Activated CD4-positive, alpha-beta T cell treated with anti-CD3 and anti-CD28 coated beads for 24 hours (primary cell): ENCODE measurements at places on chromosomes 2 and 18.
A peak's percentile ranks its signal among the peaks of the same experiment; 100 is the strongest.

GRCh38 chr2:64988420-64989125 is 626 bp upstream of the SLC1A4 start:
- DNase-seq = peak; percentile 39

DNA sequence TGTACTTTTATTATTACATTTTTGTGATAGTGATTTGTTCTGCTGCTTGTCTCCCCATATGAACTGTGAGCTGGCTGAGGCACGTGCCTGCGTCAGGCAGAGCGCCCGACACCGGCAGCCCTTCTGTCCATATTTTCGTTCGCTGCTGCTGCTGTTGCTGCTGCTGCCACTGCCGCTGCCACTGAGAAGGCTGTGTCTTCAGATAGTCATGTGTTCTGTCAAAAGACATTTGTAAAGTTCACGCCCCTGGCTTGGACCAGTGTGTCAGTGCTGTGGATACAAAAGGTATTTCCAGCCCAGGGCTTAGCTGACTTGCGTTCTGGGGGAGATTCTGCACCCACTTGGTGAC is 47.0 kb downstream of the TWIST2 start:
- no peak for DNase-seq

- no peak for DNase-seq
These were observed 71.2 kb upstream of the COL3A1 start for GRCh38 chr2:188902901-188903491.

DNA sequence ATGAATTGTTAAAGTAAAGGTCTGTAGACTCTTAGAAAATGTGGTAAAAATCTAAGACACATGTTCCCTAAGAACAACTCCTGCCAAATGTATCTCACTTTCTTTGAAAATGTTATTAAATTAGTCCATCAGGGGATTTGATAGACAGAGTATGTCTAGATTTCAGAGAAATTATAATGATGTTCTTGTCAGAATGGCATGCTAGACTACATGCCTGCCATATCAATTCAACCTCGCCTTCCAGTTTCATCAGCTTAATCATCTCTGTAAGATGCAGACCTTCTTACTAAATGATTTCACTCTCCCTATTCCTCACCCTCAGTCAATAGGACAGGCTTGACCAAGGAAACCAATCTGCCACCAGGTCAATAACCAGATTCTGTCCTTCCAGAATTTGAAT is 368.4 kb downstream of the TXNL1 start:
- no peak for DNase-seq

GRCh38 chr2:159209341-159210306 is 76.9 kb downstream of the WDSUB1 start:
- DNase-seq = no peak

- no peak for DNase-seq
These were observed 119.9 kb downstream of the ETAA1 start for GRCh38 chr2:67516899-67517530.

DNA sequence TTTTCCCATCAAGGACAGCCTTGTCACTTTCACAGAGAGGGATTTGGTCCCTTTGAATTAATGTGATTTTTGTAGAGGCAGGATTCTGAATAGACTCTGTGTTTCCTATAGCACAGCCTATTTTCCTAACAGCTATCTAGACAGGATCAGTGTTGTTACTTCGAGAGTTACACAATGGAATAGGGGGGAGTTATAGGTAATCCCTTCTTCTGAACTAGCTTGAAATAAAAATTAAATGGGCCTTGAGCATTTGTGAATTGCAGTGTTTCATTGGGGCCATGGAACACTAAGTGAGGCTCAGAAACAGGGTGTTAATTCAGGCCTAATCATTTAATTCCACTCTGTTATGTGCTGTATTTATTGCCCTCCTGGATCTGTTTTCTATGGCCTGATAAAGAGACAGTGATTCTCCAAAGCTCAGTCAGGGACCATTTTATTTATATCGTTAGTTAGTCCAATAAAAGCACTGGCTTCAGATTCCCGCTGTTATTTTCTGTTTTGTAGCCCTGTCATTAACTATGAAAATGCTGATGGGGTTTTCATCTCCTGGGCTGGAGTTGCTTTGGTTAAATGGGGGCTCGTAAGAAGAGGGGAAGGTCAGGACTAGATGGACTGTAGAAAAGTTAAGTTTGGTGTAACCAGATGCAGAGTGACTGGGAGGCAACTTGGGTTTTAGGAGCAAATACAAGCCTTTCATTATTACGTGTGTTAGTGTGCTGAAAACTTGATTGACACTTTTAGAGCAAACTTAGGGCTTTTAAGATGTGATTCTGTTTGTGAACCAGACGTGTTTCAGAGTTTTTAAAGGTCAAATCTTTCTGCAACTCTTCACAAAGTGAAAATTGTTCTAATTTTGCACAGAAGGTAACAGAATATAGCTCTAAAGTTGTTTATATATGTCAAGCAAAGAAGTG is 461.0 kb upstream of the HNRNPA3 start:
- no peak for DNase-seq

DNA sequence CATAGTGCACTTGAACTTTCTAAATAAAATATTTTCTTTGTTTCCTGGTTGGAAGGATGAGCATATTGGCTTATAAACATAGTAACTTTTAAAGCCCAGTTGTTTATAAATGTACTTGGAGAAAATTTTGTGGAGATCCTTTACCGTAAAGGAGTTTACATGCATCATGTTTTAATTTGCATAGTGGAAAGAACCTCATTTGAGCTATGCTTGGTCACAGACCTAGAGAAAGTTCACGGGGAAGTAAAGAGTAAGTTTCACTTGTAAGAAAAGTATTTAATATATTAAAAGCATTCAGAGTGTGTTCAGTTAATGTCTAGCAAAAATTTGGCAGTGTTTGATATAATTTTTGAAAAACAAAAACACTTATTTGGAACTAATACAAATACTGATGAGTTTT is 45.3 kb downstream of the PIKFYVE start:
- DNase-seq = no peak

- DNase-seq = no peak
These were observed 42.7 kb upstream of the GORASP2 start for GRCh38 chr2:170886386-170886785.
